Chondrocyte (in vitro differentiated cells): ENCODE measurements at places on chromosomes 11 and 22.

- DNase-seq, result no peak
Measured at GRCh38 chr11:79400717-79401330, 40.0 kb downstream of the TENM4 start.

DNA sequence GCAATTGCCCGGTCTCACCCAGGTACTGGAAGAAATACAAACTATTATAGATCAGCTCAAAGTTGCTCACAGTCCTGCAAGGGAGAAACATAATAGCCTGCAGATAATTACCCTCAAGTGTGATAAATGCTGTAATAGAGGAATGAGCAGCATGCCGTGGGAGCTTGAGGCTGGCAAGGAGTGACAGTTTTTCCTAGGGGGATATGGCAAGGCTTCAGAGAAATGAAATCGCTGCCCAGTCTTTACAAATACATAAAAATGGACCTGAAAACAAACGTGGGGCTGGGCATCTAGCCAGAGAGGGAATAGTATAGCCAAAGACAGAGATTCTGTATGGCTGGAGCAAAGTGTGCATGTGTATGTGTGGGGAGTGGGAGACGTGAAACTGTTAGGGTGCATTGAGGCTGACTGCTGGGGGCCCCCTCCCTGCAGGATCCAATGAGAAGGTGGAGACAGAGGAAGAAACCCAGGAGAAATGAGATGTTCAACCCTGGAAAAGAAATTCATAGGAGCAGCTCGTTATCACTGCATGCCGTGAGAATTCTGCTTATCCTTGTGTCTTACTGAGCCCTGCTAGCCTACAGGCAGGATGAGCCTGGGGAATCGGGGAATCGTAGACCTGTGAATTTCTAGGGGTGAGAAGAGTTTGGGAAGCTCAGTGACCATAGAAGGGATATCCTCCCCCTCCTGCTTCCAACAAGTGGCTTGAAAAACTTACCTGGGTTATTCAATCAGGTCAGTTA, 167.0 kb downstream of the LDLRAD3 start:
- no peak for DNase-seq

DNA sequence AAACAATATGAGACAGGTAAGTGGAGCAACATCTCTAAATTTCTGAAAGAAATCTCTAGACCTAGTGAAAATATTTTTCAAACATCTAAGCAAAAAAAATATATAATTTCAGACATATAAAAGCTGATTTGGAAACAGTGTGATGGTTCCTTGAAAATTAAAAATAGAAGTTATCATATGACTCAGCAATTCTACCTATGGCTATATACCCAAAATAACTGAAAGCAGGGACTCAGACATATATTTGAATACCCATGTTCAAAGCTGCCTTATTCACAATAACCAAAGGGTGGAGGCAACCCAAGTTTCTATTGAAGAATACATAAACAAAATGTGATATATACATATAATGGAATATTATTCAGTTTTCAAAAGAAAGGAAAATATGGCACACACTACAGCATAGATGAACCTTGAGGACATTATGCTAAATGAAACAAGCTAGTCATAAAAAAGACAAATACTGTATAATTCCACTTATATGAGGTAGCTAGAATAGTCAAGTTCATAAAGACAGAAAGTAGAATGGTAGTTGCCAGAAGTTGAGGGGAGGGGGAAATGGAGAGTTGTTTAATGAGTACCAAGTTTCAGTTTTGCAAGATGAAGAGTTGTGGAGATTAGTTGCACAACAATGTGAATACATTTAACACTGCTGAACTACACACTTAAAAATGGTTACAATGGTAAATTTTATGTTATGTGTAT, 300.4 kb downstream of the TTC28 start:
- DNase-seq, result no peak

GRCh38 chr11:27075192-27075591, 34.6 kb downstream of the BBOX1 start:
- no peak for DNase-seq

DNA sequence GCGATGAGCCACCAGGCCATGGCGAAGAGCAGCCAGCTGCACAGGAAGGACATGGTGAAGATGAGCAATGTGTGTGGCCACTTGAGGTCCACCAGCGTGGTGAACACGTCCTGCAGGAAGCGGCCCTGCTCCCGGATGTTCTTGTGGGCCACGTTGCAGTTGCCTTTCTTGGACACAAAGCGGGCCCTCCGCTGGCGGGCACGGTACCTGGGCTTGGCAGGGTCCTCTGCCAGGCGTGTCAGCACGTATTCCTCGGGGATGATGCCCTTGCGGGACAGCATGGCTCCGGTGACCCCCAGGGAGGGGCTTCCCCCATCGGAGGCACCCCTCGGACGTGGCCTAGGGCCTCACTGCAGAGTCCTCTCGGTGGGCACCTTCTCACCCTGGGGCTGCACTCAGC, 648 bp downstream of the KCNJ11 start:
- no peak for DNase-seq

GRCh38 chr11:92964471-92964870, 5.0 kb upstream of the MTNR1B start:
- no peak for DNase-seq

- DNase-seq, result no peak
Measured at GRCh38 chr22:26502688-26503561, 9.3 kb downstream of the TFIP11 start.

GRCh38 chr11:120925944-120926343, 98.0 kb upstream of the TBCEL start:
- no peak for DNase-seq
